ENCODE measurements at places on chromosomes 4 and X. TPM values are rescaled to one million over a fixed set of nuclear protein-coding genes. Genes with fewer than 3 reads are reported as not detected.

DNA sequence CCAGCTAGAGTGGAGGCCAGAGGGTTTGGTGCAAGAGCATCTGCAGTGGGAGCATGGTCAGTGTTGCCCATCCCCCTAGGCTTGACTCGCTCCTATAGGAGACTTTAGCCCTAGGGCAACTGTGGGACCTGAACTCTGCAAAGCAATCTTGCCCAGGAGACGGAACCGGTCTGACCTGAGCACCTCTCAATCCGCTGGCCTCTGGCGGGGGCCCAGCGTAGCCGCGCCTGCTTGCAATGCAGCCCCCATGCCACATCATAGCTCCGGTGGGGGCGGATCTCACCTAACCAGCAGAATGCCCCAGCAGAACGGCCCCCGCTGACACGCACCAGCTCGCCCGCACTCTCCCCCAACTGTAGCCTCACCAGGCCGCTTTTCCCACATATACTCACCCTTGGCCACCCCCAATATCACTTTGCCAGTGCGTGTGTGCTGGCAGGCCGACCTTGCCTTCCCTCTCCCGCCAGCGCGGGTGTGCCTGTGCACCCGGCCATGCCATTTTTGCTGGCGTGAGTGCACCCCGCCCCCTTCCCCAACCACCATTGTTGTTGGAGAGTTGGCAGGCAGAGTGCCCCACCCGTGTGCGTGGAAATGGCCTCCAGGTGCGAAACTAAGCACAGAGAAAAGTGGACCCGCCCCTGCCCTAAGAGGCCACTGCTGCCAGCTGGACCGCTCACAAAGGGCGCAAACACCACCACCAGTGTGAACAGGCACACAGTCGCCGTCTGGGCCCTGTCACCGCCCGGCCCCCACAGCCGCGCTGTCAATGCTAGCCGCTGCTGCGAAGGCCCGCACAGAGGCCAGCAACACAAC is 5.8 kb downstream of the BEX4 start:
- DNase-seq = no peak

GRCh38 chrX:109843963-109844751 is 111.1 kb upstream of the ACSL4 start:
- no peak for DNase-seq

GRCh38 chr4:51845711-51846110 is 2.8 kb downstream of the DCUN1D4 start:
- DNase-seq = no peak

DNA sequence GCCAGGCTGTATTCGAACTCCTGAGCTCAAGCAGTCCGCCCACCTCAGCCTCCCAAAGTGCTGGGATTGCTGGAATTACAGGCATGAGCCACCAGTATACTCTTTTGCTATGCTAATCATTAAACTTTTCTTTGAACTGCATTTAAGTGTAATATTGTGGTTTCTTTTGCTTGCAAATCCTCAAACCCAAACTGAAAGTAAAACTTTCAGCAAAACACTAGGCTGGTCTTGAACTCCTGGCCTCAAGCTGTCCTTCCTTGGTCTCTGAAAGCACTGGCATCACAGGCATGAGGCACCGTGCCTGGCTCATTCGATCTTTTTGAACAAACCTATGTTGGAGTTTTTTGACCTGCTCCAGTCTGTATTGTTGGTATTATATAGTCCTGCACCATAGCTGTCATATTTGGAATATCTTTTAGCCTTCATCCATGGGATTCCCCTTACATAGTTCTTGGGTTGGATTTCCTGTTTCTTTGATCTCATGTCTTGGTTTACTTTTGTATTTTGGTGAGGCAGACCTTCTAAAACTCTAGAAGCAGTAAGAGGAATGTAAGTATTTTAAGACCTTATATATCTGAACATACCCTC is 34.1 kb downstream of the MOB1B start:
- DNase-seq = no peak

DNA sequence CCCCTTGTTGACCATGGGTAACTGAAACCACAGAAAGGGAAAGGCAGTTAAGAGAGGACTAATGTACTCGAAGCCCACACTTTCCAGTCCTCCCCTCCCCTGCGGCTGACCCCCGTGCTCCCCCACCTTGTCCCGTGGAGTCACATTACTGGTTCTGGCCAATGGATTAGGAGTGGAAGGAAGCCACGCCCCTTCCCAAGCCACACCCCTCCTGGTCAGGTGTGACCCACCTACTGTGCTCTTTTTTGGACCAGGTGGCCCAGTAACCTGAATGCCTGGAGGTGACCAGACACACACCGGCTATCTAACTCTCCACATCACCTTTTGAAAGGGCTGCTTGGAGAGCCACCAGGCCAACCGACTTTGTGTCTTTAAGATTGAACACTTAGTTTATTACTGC is 109.3 kb upstream of the MSX1 start:
- no peak for DNase-seq

DNA sequence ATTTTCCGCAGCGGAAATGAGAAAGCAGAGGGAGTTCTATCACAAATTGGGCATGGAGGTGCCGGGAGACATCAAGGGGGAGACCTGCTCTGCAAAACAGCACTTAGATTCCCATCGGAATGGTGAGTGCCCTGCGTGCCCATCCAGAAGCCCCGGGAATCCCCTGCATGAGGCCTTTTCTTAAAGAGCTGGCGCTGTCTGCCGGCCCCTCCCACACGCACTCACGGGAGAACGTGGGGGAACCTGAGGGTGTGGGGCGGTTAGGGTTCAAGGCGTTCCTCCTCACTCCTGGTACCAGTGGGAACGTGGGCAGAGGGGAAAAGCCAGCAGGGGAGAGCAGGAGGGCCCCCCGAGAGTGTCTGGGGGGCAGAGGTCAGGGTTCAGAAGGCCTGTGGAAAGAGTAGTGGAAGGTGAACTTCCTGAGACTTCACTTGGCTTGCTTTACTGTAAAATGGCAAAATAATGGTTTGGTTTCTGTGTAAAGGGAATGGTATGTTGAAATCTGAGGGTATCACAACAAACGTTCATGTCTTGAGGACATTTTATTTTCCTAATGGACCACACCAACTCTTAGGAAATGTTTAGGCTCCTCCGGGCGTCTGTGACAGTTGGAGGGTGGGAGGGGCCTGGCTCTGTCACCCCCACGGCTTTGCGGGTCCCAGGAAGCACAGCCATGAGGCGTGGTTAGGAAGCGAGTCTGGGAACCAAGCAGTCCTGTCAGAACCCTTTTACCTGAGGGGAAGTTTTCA is 38.0 kb downstream of the PCGF3 start:
- no peak for DNase-seq

WDFY3 gene
- polyA plus RNA-seq = 53.4 TPM

GRCh38 chrX:149760965-149761364 is 12.9 kb upstream of the HSFX1 start:
- DNase-seq = no peak

DNA sequence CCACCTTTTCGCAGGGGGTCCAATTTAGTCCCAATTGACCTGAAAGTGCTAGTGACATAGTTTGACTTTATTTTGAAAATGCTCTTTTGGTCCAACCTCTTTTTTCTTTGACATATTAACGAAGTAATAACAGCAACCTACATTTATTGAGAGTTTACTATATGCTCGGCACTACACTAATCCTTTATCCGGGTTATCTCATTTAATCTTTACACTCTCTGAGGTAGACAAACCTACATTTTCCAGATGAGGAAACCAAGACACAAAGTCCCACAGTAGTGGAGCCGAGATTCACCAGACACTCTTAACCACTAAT is 307 bp upstream of the ATRX start:
- DNase-seq = no peak

DNA sequence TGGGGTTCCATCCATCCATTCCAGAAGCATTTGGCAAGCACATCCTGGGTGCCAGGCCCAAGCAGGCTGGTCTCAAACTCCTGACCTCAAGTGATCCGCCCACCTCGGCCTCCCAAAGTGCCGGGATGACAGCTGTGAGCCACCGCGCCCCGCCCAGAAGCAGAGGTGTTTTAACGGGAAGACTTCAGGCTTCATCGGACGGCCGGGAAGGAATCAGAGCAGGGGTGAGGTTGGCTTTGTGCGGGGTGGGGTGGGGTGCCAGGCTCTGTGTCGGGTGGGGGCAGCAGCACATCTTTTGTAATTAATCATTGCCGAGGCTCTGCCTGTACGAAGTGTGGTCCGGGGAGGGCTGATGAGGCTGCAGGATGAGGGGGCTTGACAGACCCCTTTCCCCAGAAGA is 5.1 kb upstream of the SLC25A6 start:
- no peak for DNase-seq

ABLIM2 gene
- polyA plus RNA-seq = 4.9 TPM

FAM184B gene
- polyA plus RNA-seq = 0.42 TPM

SHROOM2 gene
- 19.1 TPM for polyA plus RNA-seq

DNA sequence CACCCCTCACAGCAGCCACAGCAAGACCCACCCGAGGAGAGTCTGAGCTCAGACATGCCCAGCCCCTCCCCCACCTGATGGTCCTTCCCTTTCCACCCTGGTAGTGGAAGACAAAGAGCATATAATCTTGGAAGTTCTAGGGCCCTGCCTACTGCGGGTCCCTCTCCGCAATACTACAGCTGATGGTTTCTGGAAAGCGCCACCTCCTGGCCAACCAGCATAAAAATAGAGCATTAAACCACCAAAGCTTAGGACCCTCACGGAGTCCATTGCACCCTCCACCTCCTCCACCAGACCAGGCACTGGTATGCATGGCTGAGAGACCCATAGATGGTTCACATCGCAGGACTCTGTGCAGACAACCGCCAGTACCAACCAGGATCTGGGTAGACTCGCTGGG is 78.2 kb downstream of the SH3BGRL start:
- no peak for DNase-seq

MGAT4D gene
- polyA plus RNA-seq = not detected

SPANXB1 gene
- not detected for polyA plus RNA-seq

GRCh38 chrX:112025753-112026152 is 56.8 kb downstream of the TRPC5 start:
- no peak for DNase-seq

BANK1 gene
- 2.7 TPM for polyA plus RNA-seq

DNA sequence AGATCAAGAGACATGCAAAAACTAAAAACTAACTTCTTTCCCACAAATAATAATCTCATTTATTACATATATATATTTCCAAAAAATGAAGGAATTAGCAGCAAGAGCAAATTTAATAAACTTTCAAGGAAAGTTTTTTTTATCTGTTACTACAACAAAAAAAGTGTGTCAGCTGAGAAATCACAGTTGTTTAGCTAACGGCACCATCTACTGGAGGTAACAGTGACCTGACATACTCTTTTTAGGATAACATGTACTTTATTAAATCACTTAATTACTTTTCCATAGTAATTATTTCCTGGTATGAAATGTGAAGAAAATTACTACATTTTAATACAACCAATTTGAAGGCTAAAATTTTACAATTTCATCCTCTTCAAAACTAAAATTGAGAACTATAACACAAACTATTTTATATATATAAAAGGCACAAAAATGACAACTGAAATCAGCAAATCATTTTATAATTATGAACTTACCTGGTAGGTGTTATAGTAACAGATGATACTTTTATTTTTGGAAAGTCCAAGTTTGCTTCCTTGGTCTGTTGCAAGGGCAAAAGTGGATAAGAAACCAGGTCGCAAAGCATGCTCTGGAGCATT is 9.1 kb downstream of the LAMTOR3 start:
- no peak for DNase-seq

SLC6A14 gene
- polyA plus RNA-seq = 0.17 TPM

GRCh38 chr4:73721435-73721834 is 18.9 kb upstream of the CXCL8 start:
- DNase-seq = no peak

GRCh38 chr4:59553721-59554091 is 1646.4 kb upstream of the ADGRL3 start:
- DNase-seq = no peak

F8A3 gene
- 1.9 TPM for polyA plus RNA-seq

DNA sequence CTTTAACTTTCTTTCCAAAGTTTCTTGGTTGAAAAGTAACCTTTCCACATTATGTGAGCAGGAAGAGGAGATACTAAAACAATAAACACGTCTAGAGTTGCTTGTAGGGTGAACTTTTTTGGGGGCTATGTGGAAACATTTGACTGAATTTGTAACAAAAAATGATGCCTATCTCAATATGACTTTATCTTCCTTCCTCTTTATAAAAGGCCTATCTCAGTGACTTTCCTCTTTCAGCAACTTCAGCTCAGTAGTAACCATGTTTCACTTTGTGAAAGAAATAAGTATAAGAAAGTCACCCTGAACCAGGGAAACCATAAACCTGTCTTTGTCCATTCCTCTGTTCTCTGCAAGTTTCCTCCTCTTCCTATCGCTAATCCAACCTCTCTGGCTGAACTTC is 124.7 kb upstream of the TMEM164 start:
- DNase-seq = no peak

Data from renal cortex interstitium (tissue), 15 donors.